T-helper 1 cell (primary cell): ENCODE measurements at places on chromosomes 13 and 19.

- no peak for DNase-seq
Observed at GRCh38 chr19:11265785-11266236, 3.5 kb upstream of the DOCK6 start.

- peak; percentile 60 for DNase-seq
Observed at GRCh38 chr13:19782049-19782726, 557 bp downstream of the PSPC1 start.

DNA sequence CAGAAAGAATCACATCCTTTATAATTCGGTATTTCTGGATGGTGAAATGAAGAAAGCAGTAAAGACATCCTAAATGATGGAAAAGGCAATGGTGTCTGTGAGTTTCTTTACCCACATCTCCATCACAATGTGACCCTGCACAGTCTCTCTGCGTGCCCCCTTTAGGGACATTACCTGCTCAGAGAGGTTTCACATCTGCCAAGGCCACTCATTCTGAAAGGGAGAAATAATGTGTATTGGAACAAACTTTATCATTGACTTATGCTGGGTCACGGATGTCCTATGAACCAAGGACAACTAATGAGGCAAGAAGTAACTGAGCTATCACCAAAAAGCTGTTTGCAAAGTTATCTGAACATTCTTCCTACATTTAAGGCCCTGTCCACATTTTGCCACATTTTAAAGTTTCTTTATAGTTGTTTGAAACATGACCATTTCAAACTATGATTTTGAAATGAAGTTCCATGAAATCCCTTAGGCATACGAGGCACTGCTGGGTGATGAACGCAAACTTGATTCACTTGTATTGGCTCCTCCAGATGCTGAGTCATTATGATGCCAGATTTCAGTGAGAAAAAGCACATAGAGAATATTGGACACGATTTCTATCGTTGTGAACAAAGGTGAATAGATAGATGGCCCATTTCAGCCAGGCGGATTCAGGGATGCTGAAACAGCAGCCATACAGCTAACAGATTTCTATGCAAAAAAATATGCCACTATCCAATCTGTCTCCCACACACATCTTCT lies 63.5 kb upstream of the HMGB1 start:
- no peak for DNase-seq

- no peak for DNase-seq
Observed at GRCh38 chr13:37788346-37788745, 81.2 kb downstream of the TRPC4 start.

DNA sequence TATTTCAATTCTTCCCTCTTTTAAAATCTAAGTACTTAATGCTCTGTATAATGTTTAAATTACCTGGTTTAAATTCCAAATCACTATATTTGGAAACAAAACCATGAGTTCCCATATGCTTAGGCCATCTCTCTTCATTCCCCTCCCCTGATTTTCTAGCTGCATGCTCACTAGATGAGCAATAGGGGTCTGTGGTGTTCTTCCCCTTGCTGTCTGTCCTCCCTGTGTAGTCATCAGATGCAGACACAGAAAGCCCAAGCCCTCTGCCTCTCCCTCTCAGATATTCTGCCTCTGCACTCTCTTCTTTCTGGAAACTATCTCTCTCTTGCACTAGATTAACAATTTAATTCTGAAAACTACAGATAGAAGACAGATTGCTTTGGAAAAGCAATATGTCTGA lies 1730.2 kb downstream of the OLFM4 start:
- no peak for DNase-seq

GRCh38 chr13:34019870-34020269 lies 201.9 kb downstream of the RFC3 start:
- DNase-seq = no peak

- peak; percentile 71 for DNase-seq
Observed at GRCh38 chr19:35142606-35143230, 337 bp upstream of the FXYD7 start.

DNA sequence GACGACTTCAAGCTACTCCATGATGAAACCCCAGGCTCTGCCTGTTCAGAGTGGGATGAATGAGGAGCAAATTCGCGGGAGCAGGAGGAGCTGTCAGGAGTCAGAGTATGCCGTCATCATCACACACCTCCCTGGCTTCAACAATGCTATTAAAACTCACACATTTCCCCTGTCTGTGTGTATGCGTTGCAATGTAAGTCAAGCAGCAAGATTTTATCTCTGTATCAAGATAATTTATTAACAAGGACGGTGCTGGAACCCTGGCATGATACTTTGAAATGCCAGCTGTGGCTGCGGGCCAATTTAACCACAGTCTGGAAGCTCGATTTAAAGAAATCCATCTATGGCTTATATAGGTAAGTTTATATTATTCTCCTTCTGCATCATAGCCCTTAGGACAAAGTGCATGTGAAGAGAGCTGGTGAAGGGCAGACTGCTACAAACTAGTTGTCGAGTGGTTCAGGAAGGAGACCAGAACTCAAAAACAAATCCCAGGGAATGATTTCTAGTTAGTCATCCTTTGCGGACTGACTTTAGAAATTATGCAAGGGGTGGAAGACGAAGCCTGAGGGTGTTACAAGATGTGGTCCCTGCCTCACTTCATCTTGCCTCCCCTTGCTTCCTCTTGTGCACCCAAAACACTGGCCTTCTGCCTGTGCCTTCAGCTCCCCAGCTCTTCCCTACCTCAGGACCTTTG lies 486.5 kb downstream of the COG6 start:
- DNase-seq = no peak

DNA sequence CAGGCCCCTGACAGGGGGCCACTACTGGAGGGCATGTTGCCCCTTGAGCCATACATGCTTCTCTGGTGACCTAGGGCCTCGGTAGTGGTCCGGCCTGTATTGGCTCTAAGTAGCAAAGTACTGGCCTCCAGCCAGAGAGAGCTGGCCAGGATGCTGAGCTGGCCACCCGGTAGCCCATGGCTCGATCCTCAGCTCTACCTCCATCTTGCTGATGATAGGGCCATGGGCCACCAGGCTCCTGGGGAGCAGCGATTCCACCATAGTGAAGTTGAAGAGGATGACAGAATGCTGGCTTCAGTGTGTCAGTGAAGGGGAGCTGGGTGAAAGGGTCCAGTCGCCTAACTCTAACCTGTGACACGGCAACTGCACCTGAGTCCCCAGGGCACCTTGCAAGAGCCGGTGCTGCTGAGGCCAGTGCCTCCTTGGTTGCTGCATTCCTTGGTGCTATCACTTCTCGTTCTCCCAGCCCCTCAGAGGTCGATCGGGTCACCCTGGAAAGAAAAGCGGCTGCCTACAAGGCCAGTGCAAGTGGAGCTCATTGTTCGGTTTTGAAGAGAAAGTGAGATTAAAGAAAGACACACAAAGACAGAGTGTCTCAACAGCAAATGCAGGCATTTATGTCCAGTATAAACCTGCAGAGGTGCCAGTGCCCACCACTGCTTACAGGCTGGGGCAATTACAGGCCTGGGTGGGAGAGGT lies 5.0 kb downstream of the FPR3 start:
- DNase-seq = no peak

DNA sequence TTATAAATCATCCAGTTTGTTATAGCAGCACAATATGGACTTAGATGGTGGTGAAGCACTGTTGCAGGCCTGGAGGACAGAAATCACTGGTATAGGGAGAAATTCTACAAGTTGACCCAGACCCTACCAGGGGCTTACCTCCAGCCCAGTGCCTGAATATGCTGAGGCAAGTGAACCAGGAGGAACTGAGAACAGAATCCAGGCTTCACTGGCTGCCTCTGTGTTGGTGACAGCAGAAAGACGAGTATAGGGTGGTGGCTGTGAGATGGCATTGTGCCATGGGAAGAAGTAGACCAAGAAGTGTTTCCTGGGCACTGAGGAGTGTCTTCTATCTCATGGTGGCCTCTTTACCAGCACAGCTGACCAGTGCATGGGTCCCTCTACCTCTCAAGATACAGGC lies 15.9 kb upstream of the EID2 start:
- no peak for DNase-seq

DNA sequence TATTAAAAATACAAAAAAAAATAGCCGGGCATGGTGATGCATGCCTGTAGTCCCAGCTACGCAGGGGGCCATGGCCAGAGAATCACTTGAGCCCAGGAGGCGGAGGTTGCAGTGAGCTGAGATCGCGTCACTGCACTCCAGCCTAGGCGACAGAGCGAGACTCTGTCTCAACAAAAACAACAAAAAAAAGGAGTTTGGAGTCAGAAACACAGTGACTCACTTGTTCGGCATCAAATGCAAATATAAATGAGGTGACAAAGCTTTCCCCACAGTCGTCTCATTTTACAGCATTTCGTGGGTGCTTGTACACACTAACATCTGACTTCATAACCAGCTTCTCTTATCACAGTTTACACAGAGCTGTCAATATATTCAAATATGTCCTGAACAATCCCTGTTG lies 11.0 kb downstream of the ZNF665 start:
- no peak for DNase-seq

- DNase-seq = no peak
Observed at GRCh38 chr13:78675112-78675511, 16.2 kb upstream of the OBI1 start.

DNA sequence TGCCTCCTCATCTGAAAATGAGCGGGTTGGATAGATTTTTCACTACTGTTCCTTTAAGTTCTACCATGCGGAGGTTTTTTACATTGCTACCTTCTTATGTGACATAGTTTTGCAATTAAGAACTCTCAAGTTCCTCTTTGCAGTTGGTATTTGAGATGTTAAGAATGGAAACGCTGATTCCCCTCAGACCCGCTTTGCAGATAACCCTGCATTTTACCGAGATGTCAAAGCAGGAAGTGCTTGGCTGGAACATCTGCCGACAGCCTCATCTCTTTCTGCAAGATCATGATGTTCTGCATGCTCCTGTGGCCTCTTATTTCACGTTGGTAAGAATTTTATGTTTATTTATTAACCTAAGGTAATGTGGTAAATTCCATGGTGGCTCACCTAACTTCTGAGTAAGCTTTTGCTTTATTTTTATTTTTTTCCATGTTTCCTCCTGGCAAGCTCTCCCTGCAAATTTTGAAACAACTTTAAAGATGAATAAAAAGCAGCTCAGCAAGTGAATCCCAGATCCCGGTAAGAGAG lies 22.5 kb downstream of the PABPC3 start:
- no peak for DNase-seq

- DNase-seq = no peak
Observed at GRCh38 chr13:34124666-34125306, 306.8 kb downstream of the RFC3 start.

DNA sequence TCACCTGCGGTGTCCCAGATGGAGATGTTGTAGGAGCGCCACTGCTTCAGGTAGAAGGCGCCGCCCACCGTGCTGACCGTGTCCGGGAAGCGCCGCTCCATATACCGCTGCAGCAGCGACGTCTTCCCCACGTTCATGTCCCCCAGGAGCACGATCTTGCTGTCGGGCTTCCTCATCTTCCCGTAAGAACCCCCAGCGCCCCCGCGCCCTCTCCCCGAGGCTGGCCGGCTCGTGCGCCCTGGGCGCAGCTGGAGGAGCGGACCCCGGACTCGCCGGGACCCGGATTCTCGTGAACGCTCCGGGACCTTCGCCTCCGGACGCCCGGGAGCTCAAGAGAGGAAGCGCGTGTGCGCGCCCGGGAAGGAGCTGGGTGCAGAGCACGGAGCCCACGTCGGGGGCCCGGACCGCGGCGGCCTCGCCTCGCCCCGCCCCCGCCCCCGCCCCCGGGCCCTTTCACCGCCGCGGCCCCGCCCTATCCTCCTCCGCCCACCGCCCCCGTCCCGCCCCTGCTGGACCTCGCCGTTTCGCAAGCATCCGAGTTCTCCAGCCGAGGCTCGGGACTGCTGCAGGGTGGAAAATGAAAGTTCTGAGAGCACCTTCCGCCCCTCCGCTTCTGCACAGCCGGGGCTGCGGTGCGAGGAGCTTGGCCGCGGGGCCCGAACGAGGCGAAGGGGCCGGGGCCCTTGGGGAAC lies at the start of gene RAB20:
TSS of gene RAB20 (minus strand) at position 379 of the 692 bp plus-strand sequence. CDS start at position 176, 203 bp downstream.
- peak; percentile 47 for DNase-seq

GRCh38 chr13:106052200-106052767 lies 483.2 kb downstream of the EFNB2 start:
- no peak for DNase-seq

GRCh38 chr19:30167206-30167868 lies 204.8 kb upstream of the ZNF536 start:
- no peak for DNase-seq

DNA sequence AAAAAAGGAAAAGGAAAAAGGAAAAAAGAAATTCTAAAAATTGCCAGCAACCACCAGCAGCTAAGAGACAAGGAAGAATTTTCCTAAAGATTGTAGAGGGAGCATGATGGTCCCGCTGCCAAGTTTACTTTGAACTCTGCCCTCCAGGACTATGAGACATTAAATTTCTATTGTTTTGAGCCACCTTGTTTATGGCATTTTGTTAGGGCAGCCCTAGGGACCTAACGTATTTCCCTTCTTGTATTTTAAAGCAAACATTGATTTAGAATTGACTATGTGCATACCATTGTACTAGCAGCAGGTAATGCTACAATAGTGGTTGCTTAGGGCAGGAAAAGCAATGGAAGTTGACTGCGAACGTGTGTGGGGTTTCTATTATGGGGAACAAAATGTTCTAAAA lies 1414.2 kb downstream of the EFNB2 start:
- DNase-seq = no peak

GRCh38 chr13:28100150-28101121 lies at the start of gene FLT3:
FLT3 (minus strand) TSS chr13:28100576; CDS start chr13:28100510, 66 bp downstream.
- peak; percentile 32 for DNase-seq

DNA sequence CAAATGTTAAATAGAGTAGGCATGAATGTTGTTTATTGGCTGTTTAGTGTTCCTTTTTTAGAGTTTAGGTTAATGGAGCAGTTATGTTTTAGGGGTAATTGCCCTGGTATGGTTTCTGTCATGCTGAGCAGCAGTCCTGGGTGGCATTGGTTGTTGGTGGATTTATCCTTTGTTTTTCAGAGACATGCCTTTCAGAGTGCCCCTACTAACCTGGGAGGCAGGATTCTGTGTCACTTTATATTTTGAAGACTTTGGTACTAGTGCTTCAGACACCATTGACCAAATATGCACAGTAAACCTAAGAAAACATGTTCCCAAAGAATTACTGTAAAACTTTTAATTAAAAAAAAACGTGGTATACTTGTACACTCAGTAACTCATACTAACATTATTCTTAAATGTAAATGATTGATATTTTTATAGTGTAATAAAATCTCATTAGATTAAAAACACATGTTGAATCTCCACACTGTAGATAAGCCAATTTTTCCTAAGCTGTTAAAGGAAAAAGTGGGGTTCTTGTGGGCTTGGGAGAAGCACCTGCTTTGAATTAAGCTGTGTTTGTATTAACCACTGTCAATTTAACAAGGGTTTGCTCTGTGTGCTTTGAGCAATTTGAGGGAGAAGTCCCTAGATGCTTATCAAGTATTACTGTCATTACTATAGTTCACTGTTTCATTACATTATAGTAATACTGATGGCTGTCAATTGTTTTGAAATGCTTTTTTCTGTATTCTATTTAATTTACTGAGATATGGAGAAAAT lies 133.2 kb downstream of the LMO7 start:
- no peak for DNase-seq

- DNase-seq = peak; percentile 33
Observed at GRCh38 chr13:43042410-43042921, 19.1 kb downstream of the DNAJC15 start.

- no peak for DNase-seq
Observed at GRCh38 chr13:39054112-39054511, 15.9 kb downstream of the NHLRC3 start.
